Endothelial cell of umbilical vein (primary cell): ENCODE measurements at places on chromosomes 12 and 14.

DNA sequence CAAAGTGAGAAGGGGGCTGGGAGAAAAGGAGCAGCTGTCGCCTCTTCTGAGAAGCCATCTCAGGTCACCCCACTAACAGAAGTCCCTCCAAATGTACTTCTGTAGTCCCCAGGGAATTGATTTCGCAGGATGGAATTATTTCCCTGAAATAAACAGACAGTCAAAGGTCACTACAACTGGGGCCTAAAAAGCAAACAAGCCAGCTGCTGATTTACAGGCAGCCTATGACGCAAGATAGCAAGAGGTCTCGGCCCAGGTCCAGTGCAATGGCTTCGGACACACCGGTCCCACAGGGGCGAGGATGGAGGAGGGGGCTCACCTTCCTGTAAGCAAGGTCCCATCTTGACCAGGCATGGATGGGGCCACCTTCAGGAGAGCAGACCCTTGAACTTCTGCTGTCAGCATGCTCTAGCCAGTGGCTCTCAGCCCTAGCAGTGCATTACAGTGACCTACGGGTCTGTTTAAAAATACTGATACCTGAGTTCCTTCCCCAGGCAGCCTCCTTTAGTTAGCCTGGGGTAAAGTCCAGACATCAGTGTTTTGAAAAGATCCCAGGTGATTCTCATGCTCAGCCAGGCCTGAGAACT, 18.1 kb downstream of the NUAK1 start:
- no peak for DNase-seq

DNA sequence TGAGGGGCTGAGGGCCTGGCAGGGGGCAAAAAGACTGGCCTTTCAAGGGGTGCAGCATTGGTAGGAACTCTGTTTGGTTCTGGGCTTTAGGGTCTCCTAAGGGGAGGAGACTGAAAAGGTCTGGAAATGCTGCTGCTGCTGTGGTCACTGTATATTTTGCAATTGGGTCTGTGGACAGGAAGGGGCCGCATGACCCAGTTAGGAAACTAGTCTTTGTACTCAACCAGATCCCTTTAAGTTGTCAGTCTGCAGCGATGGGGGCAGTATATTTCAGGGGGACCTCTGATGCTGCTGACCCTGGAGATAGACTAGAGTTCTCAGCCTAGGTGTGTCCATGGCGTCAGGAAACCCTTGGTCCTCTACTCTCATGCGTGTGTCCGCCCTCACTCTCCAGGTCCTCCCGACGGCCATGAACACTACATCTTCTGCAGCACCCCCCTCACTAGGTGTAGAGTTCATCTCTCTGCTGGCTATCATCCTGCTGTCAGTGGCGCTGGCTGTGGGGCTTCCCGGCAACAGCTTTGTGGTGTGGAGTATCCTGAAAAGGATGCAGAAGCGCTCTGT, 4.0 kb downstream of the LTB4R start:
- DNase-seq: no peak

GRCh38 chr12:26791301-26791791, 41.6 kb downstream of the ITPR2 start:
- no peak for DNase-seq

- peak; percentile 57 for DNase-seq
Observed at GRCh38 chr14:24051789-24052655, at the start of gene CARMIL3. CARMIL3 (plus strand) TSS chr14:24052009; CDS start chr14:24052154, 145 bp downstream.

- DNase-seq: no peak
Observed at GRCh38 chr12:119683816-119684215, 15.9 kb downstream of the PRKAB1 start.

DNA sequence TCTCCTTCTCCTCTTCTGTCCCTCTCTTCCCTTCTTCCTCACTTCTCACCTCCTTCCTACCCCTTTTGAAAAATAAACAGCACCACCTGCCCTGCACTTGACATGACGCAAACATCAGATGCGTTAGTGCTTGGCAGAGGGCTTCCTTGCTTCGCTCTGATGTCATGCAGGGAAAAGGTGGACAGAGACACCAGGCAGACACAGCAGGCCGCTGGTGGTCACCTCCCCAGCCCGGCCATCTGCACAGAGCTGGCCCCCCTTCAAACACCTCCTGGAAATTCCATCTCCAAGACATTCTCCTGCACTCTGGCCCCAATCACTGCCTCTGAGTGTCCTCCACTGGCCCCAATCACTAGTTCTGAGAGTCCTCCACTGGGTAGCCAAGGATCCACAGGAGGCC, 353.6 kb downstream of the MED13L start:
- DNase-seq: no peak

DNA sequence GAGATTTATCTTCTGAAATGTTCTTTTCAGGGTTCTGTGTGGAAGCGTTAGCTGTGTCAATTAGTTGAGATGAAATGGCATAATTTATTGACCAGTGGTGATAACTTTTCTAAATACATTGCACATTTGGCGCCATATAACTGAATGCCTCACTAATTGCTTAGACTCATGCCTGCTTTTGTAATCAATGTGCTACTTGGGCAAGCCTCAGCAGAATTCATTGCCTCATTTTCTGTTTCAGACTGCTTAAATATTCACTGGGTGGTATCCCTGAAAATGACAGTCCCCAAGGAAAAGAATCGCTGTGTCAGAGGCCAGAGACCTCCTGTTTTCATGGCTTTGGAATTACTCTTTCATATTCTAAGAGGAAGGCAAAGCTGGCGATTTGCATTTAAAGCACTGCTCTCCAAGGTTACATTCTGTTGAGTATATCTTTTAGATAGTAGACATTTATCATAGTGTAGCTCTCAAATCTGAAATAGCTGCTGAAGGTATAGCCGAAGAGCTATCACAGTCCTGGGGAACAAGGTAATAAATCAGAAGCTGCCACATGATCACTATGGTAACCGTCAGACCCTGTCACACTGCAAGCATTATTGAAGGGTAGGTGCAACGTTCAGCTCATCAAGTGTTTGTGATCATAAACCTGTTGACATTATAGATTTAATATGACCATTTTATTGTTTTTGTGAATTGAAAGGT, 297.3 kb upstream of the E2F7 start:
- DNase-seq: no peak

DNA sequence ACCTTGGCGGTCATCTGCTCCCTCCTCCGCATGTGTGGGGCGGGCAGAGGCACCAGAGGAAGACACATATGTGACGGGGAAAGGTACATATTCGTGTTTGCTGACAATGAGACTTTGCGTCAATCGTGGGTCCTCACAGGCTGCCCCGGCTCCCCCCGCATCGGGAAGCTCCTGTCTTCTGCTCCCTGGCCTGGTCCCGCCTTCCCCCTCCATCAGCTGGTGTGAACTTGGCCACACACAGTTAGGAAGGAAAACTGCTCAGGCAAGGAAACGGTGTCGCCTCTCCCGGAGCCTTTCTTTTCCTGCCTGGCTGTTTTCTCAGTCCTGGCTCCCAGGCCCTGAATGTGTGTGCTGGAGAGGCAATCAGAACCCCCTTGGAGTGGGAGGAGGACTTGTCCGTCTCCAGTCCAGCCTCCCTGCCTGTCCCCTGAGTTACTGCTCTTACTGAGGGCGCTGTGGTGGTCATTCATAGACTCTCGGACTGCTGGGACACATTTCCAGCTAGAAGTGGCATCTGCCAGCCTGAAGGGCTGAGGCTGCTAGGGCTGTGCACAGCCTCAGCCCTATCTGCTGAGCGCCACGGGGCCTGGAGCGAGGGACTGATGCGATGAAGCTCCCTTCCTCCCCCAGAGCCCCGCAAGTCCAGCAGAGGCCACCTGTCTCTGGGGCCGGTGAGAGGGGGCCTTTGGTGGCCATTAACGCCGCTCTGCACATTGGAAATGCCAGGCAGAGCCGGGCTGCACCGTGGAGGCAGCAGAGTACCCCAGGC, 44.2 kb upstream of the TSPAN9 start:
- DNase-seq: peak; percentile 85

DNA sequence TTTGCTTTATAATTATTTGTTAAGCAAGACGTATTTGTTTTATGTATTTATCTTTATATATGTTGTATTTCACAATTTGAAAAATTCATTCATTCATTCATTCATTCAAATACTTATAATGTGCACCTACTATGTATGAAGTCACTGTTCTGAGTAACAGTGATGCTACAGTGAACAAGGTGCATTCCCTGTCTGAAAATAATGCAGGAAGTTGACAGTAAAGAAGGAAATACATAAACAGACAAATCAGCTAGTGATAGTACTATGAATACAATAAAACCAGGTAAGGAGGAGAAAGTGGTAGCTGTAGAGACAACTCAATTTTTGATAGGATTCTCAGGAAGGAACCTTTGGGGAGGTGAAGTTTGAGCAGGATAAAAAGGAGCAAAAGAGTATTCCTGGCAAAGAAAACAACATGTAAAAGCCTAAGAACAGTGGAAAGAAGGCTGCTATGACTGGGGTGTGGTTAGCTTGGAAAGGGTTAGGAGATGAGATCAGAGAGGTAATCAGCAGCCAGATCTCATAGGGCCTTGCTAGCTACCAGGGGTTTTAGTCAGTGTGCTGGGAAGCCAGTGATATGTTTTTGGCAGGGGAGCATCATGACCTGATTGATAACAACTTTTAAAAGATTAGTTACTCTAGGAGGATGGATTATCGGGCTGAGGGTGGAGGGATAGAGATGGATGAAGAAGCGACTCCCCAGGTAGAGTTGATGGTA, 17.4 kb downstream of the BICDL1 start:
- DNase-seq: no peak

DNA sequence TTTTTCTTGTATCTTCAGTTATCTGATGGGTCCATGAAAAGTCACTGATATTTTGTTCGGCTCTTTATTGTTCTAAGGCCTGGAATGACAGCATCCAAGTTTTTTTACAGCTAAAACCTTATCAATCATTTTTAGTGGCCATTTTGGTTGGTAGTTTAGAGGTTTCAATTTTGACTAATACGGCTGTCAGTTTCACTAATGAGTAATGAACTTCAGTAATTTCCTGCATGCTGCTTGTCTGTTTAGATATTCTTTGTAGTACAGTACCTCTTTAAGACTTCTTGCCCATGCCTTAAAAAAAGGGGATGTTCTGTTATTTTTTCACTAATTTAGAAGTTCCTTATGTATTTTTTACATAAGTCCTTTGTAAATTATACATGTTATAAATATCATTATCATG, 176.7 kb downstream of the LRFN5 start:
- no peak for DNase-seq

DNA sequence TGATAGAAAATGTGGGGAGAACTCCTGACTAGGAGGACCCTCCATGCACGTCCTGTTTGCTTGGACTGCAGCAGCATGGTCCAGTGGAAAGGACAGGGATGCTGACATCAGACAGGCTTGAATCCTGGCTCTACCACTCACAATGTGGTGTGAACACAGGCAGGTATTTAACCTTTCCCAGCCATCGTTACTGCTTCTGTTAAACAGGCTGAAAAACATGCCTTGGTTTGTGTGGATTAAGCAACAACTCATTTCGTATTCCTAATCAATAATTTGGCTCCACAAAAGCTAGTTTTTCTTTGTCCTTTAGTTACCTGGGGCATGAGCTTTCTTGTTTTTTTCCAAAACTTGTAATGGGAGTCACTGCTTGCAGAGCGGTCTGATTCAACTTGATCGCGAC, 41.0 kb downstream of the APPL2 start:
- DNase-seq: no peak

DNA sequence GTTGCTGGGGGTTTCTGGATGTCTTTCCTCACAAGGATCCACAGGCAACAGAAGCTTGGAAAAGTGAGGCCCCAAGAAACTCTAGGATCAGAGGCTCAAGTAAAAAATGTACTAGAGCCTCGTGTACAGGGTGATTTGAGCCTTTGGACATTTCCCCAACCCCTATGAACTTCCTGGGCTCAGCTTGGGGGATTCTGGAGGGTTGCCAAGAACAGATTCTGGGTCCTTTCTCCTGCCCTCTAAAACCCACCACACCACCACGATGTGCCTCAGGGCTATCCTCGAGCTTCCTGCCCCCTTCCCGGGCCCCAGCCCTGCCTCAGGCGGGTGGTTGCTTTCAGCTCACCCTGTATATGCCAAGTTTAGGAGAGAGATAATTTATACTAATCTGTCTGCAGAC, 583 bp downstream of the FAM186B start:
- no peak for DNase-seq

- DNase-seq: no peak
Observed at GRCh38 chr12:14982562-14982961, 9.7 kb downstream of the PDE6H start.

GRCh38 chr14:24612196-24612595, 2.7 kb upstream of the GZMH start:
- DNase-seq: no peak

DNA sequence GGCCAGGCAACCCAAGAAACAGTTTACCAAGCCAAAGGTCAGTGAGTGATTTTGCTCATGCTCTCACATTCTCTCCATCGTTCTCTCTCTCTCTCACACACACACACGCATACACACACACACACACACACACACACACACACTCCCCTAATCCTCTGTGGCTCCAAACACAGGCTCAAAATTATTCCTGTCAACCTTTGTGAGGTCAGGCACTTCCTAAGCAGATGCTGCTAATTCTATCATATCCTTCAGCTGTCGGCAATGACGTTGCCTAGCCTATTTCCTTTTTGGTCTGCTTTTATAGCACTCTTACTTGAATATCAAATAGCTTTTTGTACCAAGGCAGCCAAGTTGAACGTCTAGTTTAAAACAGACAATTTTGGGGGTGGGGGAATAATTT, 98.9 kb upstream of the EGLN3 start:
- no peak for DNase-seq

DNA sequence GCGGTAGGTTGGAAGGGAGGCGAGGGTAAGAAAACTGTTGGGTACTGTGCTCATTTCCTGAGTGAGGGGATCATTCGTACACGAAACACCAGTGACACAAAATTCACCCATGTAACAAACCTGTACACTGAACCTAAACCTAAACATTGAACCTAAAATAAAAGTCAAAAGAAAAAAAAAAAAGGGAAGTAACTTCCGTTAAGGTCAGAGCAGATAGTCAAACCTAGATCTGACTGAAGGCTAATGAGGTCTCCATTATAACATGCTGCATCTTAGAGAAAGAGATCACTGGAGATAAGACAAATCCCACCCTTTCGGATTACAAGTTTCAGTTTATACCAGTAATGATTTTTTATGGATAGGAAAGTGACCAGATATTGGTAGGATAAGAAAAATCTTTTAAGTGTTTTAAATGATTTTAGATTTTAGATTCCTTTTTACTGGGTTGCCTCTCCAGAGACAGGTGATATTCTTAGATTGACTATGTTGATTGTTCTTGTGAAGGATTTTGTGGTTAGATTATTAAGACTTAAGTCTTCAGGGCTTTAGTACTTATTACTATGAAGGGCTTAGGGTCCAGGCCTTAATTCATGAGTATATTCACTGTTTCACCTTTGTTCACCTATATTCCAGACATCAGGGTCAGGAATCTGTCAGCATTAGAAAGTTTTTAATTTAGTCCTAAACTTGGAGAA, 11.2 kb upstream of the NCKAP1L start:
- no peak for DNase-seq

- no peak for DNase-seq
Observed at GRCh38 chr14:28952666-28953065, 186.1 kb downstream of the FOXG1 start.
